Right ventricle myocardium superior (tissue), 1 donor: ENCODE measurements at places on chromosomes 3 and 15. TPM values are rescaled to one million over a fixed set of nuclear protein-coding genes. Genes with fewer than 3 reads are reported as not detected.

- DNase-seq, result peak; percentile 78
These were observed 5.1 kb upstream of the B4GALT4 start for GRCh38 chr3:119245778-119246177.

- no peak for DNase-seq
These were observed 691.5 kb upstream of the CCDC54 start for GRCh38 chr3:106685745-106686144.

GRCh38 chr3:192246847-192247559 is 480.3 kb downstream of the FGF12 start:
- DNase-seq, result no peak

GRCh38 chr15:95626501-95627361 is 703.8 kb upstream of the NR2F2 start:
- no peak for DNase-seq

DNA sequence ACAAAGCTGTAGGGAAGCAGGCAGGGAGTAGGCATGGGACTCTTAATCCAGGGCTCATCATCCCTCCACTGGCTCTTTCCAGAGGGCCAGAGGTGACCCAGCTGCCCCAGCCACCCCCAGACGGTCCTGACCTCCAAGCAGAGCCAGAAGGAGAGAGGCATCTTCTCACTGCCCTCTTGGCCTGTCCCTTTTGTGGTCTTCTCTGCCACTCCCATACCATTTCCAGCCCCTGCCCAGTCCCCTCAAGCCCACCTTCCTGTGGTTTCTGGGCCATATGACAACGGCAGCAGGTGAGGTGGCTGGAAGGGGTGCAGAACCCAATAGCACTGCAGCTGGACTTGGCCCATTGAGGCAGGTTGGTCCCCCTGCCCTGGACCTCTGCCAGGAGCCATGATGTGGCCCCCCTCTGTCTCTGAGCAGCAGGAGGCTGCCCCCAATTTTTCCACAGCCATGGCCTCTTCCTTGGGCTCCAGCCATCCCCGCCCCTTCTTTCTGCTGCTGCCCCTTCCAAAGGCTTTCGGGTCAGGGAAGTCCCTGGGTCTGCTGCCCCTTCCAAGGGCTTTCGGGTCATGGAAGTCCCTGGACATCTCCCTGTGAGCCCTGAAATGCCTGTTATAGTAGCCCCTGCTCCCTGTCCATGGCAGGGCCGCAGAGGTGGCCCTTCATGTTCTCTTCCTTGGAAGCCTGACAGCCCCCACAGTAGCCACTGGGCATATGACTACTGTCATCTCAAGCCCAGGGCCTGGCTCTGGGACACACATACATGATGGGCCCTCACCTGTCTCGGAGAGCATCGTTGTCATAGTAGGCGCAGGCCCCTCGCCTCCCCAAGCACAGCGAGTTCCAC is 39.5 kb upstream of the RAB6B start:
- no peak for DNase-seq

DNA sequence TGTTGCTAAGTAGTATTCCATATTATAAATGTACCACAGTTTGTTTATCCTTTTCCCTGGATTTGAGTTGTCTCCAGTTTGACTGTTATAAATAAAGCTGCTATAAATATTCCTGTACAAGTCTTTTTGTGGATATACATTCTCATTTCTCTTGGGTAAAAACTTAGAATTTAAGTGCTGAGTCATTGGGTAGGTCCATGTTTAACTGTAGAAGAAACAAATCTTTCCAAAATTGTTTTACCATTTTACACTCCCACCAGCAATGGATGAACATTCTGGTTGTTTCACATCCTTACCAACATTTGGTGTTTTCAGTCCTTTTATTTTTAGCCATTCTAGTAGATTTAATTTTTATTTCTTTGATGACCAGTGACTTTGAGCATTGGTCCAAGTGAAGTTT is 74.0 kb upstream of the TNFAIP8L3 start:
- no peak for DNase-seq

- no peak for DNase-seq
These were observed 22.2 kb upstream of the BCL6 start for GRCh38 chr3:187767266-187768012.

DNA sequence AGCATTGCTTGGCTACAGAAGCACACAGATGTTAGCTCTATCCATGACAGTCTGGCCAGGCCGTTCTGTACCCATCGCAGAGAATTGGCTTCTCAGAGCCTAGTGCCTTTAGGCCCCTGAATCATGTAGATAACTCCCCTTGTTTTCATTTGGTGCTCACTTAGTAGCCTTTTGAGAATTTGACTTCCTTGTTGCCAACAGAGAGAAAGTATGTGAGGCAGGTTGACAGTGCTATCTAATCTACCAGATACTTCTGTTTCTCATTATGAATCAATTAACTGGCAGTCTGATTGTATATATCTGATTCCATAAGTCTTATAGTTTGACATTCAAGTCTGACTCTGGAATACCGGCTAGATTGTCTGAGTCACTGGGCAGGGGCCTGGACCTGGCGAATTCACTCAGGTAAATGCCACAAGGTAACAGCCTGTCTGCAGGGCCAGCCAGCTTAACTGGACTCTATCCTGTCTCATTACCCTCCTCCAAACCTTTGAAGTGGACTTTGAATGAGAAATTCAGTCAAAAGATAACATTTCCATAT is 160.2 kb downstream of the GHSR start:
- DNase-seq, result no peak

DNA sequence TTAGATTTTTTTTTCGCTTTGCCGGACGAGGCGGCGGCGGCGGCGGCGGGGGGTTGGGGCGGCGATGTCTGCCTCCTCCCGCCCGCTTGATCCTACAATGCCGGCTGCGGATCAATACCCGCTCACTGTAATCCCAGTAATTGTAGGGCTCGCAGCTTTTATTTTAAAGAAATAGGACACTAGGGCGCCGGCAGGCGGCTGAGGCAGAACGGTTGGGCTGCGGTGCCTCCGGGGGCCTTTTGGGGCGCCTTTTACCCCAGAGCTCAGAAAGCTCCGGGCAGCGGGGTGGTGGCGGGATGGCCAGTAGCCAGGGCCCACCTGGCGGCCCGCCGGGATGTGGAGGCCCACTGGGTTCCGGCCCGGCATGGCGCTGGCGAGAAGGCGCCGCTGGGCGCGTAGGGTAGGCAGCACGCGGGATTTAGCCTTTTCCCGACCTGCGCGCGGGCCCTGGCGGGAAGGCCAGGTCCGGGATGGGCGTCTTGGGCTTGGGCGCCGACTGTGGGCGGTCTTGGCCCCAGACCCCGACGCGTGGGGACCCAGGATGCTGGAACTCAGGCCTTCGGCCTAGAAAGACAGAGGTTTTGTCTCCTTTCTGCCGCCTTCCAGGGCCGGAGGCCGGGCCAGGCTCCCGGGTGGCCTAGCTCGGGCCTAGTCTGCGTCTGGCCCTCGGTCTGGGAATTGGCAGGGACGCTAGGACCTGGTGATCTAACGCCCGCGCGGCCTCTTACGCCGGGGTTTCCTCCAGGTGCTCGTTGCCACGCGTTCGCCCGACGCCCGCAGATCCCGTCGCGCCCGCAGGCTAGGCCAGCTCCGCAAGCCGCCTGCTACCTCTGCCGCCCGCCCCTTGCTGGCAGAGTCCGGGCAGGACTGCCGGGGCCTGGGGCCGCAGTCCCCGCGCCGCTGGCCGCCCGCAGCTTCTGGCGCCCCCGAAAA is 15.5 kb upstream of the ONECUT1 start:
- peak; percentile 40 for DNase-seq

DNA sequence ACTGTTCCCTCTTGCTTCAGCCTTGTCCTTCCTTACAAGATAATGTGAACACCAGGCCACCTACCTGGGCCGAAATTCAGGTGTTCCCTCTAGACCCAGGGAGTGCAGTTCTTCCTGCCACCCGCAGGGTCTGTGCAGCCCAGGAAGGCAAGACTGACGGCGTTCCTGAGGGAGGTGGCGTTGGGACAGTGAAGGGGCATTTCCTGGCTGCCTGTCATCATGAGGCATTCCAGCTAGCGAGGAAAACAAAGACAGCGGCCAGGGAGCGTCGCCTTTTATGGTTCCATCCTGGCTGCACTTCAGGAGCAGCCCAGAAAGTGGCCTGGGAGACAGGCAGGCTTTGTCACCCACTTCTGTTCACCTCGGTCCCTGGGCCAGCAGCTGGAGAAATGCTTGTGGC is 84.8 kb upstream of the WNT5A start:
- peak; percentile 82 for DNase-seq

ACTC1 gene
- 12,822 TPM for total RNA-seq

MESP2 gene
- 0.13 TPM for total RNA-seq

ATP13A5 gene
- total RNA-seq, result not detected
